Memory B cell (primary cell): ENCODE measurements at places on chromosomes 7 and 10.

DNA sequence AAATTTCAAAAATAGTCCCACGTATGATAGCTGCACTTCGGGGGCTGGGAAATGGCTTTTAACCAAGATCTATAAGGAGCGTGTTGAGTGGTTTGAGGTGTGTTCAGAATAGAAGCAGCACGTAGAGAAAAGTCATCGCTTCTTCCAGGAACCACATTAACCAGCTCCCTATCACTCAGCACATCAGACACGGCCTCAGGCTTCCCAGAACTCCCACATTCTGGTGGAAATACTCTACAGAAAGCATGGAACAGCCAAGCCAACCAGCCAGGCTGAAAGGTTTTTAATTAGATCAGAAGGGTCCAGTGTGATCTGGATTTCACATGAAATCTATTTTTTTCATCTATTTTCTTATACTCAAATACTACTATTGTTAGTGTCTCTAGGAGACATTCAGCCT, 231.5 kb upstream of the NRP1 start:
- H3K4me3 ChIP-seq: no peak overlapping the region
- no peak overlapping the region for H3K27ac ChIP-seq
- no peaks in the 10 kb centered on the region for H3K36me3 ChIP-seq
- peaks cover 2% of the 10 kb centered on the region for H3K27me3 ChIP-seq

- no peak overlapping the region for H3K4me3 ChIP-seq
- no peaks in the 10 kb centered on the region for H3K36me3 ChIP-seq
- H3K27me3 ChIP-seq: peaks cover 11% of the 10 kb centered on the region
- no peak overlapping the region for H3K27ac ChIP-seq
- H3K4me1 ChIP-seq: peaks cover 2% of the 10 kb centered on the region
- DNase-seq: no peak
Observed at GRCh38 chr10:30172673-30173072, 113.3 kb upstream of the JCAD start.

DNA sequence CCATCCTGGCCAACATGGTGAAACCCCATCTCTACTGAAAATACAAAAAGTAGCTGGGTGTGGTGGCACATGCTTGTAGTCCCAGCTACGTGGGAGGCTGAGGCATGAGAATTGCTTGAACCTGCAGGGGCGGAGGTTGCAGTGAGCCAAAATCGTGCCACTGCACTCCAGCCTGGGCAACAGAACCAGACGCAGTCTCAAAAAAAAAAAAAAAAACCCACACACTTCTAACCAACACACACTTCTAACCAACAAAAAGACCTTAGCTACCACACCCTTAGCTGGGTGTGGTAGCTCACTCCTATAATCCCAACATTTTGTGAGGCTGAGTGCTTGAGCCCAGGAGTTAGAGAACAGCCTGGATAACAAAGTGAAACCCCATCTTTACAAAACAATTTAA, 33.9 kb upstream of the SPOCK2 start:
- H3K36me3 ChIP-seq: peaks cover 29% of the 10 kb centered on the region
- no peak overlapping the region for H3K4me3 ChIP-seq
- no peak for DNase-seq
- no peaks in the 10 kb centered on the region for H3K27me3 ChIP-seq

DNA sequence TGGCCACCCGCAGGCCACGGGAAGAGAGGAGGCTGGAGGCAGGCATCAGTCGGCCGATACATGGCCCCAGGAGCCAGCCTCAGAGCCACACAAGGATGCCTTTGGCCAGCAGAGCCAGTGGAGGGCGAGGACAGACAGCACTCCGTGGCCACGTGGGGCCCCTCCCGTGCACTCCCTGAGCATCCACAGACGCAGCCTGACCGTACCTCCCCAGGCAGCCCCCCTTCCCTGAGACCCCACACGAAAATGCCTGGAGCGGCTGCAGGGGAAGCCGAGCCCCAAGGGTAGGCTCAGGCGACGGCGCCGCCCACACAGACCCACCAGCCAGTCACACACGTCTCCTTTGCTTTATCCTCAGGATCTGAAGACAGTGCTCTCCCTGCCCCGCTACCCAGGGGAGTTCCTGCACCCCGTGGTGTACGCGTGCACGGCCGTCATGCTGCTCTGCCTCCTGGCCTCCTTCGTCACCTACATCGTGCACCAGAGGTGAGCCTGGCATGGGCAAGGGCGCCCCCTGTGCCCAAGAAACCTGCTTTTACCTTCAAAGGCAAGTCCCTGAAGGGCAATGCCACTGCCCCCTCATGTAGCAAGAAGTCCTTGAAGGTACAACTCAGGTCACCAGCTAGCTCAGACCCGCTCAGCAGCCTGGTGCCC, 9.0 kb downstream of the ADGRA1 start:
- no peaks in the 10 kb centered on the region for H3K36me3 ChIP-seq
- peaks cover 9% of the 10 kb centered on the region for H3K27me3 ChIP-seq
- no peak for DNase-seq
- no peak overlapping the region for H3K4me3 ChIP-seq
- H3K27ac ChIP-seq: no peak overlapping the region
- H3K4me1 ChIP-seq: peaks cover 2% of the 10 kb centered on the region

DNA sequence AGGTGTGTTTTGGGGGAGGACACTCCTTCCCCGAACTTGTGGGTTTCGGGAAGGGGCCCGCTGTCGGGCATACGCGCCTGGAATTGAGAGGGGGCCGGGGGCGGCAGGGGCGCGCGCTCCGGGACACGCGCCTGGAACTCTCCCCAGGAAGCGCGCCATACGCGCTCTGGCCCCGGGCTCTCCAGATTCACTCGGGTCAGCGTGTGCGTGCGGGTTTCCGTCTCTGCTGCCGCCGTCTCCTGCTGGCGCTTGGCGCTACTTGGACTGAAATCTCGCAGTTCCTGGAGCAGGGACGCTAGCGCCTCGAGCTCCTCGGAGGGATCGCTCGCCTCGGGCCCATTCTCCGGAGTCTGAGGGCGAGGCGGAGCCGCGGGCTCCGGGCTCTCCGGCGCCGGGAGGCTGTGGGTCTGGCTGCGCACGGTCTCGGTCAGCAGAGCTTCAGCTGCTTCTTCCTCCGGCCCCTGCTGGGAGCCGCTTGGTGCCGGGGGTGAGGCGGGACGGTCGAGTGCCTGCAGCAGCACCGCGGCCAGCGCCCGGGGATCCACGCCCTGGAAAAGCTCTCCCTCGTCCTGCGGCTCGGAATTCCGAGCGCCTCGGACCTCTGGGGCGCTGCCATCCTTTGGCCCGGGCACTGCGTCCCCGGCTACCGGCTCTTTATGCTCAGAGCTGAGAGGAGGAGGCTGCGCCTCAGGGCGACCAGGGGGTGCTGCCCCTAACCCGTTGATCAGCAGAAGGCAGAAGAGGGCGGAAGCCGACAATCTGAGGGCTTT, 1.1 kb downstream of the VGF start:
- peaks cover 27% of the 10 kb centered on the region for H3K27me3 ChIP-seq
- H3K4me3 ChIP-seq: peak overlapping the region; percentile 67
- peaks cover 18% of the 10 kb centered on the region for H3K4me1 ChIP-seq
- peaks cover 14% of the 10 kb centered on the region for H3K36me3 ChIP-seq
- H3K27ac ChIP-seq: peak overlapping the region; percentile 91
